ENCODE measurements at places on chromosomes 7 and 10.

DNA sequence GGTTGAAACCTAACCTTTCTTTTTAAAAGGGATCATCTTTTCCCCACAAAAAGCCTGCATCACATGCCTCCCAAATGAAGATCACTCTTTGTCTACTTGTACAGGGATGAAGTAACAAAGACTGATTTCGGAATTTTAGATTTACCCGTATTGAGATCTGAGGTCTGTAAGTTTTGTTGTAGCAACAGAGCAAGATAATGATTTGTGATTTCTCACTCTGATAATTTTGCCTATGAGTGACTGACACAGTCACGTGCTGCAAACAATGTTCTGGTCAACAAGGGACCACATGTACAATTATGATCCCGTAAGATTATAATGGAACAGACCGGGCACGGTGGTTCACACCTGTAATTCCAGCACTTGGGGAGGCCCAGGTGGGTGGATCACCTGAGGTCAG, 31.3 kb downstream of the ARL5B start:
- no peak for DNase-seq

GRCh38 chr10:35855155-35855947, 213.3 kb upstream of the FZD8 start:
- no peak for DNase-seq

- no peak for DNase-seq
These were observed 359.3 kb downstream of the HGF start for GRCh38 chr7:81410471-81411117.

DNA sequence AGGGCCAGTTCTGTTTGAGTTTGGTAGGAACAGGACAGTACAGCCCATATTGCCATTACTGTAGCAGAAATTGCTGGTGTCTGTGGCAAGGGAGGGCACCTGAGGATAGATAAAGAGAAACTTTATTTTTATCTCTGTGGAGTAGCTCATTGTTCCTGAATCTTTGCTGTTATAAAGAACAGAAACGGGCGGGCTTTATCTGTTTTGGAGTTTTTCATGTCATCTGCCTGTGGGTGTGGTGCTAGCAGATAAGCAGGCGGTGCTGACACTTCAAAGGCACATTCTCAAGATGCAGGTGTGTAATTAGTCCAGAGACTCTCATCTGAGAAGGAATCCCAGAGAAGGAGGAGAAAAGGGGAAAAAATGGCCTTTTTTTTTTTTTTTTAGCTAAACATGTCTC, 11.5 kb downstream of the ZNF273 start:
- no peak for DNase-seq

DNA sequence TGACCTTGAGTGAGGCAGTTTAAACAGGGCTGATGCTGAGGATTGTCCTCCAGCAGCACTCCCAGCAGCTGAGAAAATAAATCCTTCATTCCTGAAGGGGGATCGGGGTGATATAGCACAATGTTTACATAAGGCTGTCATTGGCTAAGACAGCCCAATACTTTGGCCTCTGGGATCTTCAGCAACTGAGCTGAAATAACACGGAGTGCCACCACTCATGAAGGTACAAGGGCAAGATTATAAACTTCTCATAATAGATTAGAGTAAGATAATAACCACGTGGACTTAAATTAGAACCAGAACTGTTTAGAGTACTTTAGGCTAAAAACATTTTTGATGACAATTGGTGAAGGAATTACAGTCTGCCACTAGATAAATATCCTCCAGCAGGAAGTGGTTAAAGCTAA, 70.0 kb upstream of the PAPSS2 start:
- DNase-seq: no peak

DNA sequence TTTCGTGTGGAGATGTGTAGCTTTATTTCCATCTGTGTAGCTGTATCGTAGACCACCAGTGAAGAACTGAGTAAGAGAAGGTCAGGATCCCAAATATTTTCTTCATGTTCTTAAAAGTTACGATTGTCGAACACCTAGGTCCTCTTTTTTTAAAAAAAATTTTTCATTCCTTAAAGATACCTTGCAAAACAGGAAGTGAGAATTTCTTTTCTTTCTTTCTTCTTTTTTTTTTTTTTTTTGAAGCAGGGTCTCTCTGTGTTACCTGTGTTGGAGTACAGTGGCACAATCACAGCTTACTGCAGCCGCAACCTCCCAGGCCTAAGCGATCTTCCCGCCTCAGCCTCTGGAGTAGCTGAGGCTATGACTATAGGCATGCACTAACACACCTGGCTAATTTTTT, 60.8 kb downstream of the PHTF2 start:
- DNase-seq: no peak

GRCh38 chr7:128059143-128059988, 28.1 kb upstream of the LRRC4 start:
- no peak for DNase-seq

DNA sequence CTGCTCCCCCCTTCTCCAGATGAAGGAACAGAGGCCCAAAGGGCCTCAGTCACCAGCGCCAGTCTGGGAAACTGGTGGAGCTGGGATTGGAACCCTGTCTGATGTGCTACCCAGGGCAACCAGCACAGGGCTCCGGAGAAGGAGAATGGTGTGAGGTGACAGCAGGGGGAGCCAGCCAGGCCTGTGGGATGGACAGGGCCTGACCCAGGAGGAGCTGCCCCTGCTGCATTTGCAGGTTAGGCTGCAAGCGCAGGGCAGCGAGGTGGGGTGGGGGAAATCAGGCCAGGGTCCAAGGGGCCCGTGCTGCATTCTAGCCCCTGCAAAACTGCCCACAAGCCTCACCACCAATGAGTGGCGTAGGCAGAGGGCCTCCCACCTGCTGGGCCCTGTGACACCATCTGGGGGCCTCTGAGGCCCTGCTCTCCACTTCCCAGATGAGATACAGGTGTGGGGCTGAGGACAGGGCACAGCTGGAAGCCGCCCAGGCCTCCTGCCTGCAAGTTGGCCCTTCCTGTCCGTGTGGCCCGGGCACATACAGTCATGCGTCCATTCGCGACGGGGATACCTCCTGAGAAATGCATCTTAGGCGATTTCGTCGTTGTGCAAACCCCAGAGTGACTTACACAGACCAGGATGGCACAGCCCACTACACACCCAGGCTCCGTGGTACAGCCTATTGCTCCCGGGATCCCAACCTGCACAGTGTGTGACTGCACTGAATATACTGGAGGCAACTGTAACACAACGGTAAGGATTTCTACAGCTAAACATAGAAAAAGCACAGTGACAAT, 45.3 kb downstream of the RASGEF1A start:
- DNase-seq: no peak

DNA sequence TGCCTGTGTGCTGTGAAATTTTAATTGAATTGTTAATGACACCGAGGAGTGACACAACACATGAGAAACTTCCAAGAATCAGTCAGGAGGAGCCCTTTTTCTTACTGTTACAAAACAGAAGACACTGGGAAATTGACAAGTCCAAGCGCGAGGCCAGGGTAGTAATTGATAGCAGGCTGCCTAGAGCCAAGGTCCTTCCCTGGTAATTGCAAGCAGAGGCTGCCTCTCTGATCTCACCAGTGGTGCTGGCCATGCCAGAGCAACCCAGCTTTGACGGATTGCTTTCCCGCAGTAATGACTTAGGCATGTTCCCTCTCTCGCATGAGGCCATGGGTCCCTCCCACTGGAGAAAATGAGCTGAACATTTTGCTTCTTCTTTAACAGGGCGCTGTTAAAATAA, 111.5 kb downstream of the LRMDA start:
- no peak for DNase-seq

GRCh38 chr10:21517134-21518031, 8.1 kb downstream of the SKIDA1 start:
- no peak for DNase-seq

- no peak for DNase-seq
These were observed 32.3 kb downstream of the SMURF1 start for GRCh38 chr7:99111591-99111990.

DNA sequence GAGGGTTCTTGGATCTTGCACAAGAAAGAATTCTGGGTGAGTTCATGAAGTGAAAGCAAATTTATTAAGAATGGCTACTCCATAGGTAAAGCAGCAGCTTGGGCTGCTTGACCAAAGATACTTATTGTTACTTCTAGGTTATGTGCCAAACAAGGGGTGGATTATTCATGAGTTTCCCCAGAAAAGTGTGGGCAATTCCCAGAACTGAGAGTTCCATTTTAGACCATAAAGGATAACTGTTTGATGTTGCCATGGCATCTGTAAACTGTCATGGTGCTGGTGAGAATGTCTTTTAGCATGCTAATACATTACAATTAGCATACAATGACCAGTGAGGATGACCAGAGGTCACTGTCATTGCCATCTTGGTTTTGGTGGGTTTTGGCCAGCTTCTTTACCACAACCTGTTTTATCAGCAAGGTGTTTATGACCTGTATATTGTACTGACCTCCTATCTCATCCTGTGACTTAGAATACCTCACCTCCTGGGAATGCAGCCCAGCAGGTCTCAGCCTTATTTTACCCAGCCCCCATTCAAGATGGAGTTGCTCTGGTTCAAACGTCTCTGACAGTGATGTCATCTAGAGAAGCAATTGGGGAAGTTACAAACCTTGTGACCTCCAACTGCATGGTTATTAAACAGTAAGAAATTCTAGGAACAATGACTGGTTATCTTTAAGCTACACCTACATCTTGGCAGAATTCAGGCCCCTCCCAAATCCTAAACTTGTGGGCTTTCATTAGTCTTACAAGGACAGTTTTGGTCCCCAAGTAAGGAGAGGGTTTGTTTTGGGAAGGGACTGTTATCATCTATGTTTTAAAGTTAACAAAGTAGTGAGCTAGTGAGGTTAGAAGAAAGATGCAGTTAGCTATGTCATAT, 48.0 kb upstream of the INHBA start:
- DNase-seq: no peak

GRCh38 chr7:76217942-76218566, 16.4 kb downstream of the SRRM3 start:
- no peak for DNase-seq

DNA sequence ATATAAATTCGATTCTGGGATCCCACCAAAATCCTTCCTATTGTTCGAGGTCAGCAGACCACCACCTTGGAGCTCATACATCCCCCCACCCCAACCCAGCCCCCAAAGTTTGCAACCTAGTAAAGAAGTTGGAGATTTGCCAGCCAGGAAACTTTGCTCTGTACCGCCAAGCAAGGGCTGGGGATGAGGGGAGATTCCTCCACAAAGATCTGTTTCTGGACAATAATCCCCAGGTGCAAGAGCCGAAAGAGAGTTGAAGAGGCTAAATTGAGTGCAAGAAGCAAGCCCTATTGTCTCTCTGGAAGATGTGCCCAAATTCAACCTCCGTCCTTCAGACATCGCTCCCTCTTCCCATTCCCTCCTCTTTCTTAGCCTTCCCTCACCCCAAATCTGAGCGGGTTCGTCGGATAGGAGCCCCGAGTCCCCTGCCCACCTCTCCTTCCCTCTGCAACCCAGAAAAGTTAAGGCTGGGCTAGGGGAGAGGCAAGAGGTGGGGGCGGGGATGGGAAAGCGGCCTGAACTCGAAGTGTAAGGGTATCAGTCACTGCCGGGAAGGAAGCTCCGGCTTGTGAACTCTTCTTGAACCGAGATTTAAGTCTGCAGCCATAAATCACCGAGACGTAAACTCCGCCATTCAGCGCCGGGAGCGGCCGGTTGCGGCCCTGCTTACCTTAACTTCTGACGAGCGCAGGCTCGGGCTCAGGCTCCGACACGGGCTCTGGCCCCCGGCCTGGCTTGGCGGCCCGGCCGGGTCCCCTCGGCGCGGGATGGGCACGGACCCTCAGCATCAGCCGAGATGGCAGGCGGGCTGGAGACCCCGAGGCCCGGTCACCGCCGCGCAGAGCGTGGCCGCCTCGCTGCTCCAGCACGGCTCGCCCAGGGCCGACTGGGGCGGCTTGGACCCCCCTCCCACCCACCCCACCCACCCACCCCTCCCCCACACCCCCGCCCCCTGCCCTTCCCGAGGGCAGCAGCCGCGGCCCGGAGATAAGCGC, 10.8 kb upstream of the HOXA2 start:
- no peak for DNase-seq

- no peak for DNase-seq
These were observed 315.7 kb downstream of the TNS3 start for GRCh38 chr7:47266131-47266706.

GRCh38 chr7:84688671-84689070, 494.1 kb upstream of the SEMA3A start:
- no peak for DNase-seq

Measured in central memory CD8-positive, alpha-beta T cell (primary cell).